ENCODE measurements at places on chromosomes 12 and 14. TPM values are rescaled to one million over a fixed set of nuclear protein-coding genes. Genes with fewer than 3 reads are reported as not detected.

The GPR137C gene
- 5.2 TPM for total RNA-seq

The ALG10B gene
- total RNA-seq: 4.2 TPM

The CD163L1 gene
- 0.14 TPM for total RNA-seq

The RTL1 gene
- total RNA-seq: not detected

The SAMD15 gene
- total RNA-seq: 0.76 TPM

The PKP2 gene
- 49.9 TPM for total RNA-seq

The ERG28 gene
- 27.9 TPM for total RNA-seq

The OTOGL gene
- 0.35 TPM for total RNA-seq

The RNF10 gene
- total RNA-seq: 113 TPM

The OVCH1 gene
- total RNA-seq: not detected

The SMCO2 gene
- not detected for total RNA-seq

The FBXW8 gene
- 12.9 TPM for total RNA-seq

The TAS2R9 gene
- not detected for total RNA-seq

The TMEM179 gene
- 5.0 TPM for total RNA-seq

The RHOJ gene
- total RNA-seq: not detected

The SLC39A5 gene
- 0.59 TPM for total RNA-seq

The HVCN1 gene
- 11.8 TPM for total RNA-seq

The SDR9C7 gene
- not detected for total RNA-seq

The RAPGEF3 gene
- 10.4 TPM for total RNA-seq

The SERPINA4 gene
- not detected for total RNA-seq

The LRRIQ1 gene
- total RNA-seq: 0.47 TPM

The TAC3 gene
- 22.0 TPM for total RNA-seq

The LRTM2 gene
- 0.12 TPM for total RNA-seq

The ACSS3 gene
- 28.9 TPM for total RNA-seq

The TAPBPL gene
- total RNA-seq: 0.59 TPM

The C12orf50 gene
- 0.03 TPM for total RNA-seq

The SLC41A2 gene
- total RNA-seq: 6.8 TPM

The KRT77 gene
- not detected for total RNA-seq

The HRK gene
- 1.0 TPM for total RNA-seq

The PLCZ1 gene
- total RNA-seq: not detected

The PLEKHG3 gene
- 83.9 TPM for total RNA-seq

The SLC17A8 gene
- total RNA-seq: not detected

The NEUROD4 gene
- not detected for total RNA-seq

The AICDA gene
- not detected for total RNA-seq

The FOXG1 gene
- 0.12 TPM for total RNA-seq

The NANOG gene
- total RNA-seq: 134 TPM

The ZNF641 gene
- total RNA-seq: 7.2 TPM

The CLEC2A gene
- not detected for total RNA-seq

The OLR1 gene
- total RNA-seq: not detected

The LMNTD1 gene
- not detected for total RNA-seq

The NRXN3 gene
- total RNA-seq: 1.6 TPM

The WIF1 gene
- total RNA-seq: 3.1 TPM

The KIF21A gene
- 29.6 TPM for total RNA-seq
